ENCODE measurements at places on chromosomes 12 and 14.

DNA sequence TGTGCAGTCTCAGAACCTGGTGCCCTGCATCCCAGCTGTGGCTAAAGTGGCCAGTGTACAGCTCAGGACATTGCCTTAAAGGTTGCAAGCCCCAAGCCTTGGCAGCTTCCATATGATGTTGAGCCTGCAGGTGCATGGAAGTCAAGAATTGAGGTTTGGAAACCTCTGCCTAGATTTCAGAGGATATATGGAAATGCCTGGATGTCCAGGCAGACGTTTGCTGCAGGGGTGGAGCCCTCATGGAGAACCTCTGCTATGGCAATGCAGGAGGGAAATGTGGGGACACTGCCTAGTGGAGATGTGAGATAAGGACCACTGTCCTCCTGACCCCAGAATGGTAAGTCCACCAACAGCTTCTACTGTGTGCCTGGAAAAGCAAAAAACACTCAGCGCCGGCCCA lies 17.9 kb upstream of the CNIH1 start:
- no peak for DNase-seq

GRCh38 chr12:118183155-118183554 lies 47.2 kb downstream of the PEBP1 start:
- no peak for DNase-seq

DNA sequence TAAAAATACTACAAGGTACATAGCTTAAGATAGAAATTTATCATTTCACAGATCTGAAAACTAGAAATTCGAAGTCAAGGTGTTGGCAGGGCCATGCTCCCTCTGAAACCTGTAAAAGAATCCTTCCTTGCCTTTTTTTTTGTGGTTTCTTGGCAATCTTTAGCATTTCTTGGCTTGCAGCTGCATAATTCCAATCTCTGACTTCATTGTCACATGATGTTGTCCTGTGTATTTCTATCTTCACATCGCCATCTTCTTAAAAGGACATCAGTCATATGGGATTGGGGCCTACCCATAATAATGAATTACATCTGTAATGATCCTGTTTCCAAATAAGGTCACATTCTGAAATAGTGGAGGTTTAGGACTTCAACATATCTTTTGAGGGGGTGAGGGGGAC lies 250.4 kb downstream of the TMTC2 start:
- no peak for DNase-seq

- DNase-seq, result no peak
These were observed 26.1 kb upstream of the APOLD1 start for GRCh38 chr12:12759234-12759915.

DNA sequence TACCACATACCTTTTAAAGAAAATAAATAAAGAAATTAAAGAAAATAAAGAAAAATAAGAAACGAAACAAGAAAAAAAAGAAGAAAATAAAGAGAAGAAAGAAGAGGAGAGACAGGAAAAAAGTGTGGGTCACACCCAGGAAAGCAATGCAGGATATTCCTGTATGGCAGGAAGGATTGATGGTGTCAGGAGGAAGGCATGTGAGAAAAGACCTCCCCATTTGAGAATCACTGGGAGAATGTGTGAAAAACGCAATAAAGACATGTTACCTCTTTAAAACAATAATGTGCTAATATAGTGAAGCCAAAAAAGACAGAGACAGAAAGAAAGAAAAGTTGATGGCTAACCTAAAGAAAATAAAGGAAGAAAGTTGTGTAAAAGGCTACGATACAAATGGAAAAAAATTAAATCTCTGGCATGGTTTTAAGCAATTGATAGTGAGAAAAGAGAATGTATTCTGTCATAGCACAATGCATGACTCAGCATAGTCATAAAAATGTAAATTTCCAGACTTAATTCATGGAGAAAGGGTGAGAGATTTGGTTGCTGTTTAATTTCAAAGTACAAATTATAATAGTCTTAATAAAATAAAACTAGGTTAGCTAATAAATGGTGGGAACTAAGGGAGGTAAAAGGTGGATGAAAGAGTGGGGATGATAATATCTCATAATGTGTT lies 24.3 kb upstream of the FOXG1 start:
- DNase-seq, result no peak

DNA sequence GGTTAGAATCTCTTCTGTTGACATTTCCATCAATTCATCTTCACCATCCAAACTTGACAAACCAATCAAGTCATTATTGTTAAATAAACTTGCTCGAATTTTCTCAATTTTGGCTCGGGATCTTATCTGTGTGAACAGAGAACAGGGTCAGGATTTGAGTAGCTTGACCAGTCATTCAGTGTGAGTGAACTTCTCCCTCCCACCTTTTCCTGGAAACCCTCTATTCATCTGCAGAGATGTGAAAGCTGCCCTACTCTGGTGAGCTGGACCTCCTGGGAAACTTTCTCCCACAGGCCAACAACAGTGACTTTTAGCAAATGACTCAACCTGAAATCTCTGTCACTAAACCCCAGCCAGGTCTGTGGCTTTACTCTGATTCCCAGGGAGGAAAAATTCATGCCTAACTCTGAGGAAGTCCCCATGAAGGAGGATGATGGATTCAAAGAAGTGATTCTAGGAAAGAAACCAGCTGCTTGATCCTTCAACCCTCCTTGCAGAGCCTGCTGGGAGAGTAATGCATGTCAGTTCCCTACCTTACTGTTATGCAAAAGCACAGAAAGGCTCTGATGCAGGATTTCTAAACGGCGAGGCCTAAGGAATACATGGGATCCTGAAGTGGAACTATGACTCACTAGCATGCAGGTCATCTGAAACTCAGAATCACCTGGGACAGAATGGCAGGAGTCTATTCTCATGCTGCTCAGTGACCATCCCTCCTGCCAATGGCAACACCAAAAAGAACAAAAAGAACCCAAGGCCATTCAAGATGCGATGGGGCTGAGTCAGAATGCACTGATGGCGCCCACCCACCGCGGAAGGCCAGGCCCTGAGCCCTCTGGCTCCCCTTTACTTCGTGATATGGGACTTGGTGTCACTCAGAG lies 58.0 kb downstream of the TRAFD1 start:
- no peak for DNase-seq

DNA sequence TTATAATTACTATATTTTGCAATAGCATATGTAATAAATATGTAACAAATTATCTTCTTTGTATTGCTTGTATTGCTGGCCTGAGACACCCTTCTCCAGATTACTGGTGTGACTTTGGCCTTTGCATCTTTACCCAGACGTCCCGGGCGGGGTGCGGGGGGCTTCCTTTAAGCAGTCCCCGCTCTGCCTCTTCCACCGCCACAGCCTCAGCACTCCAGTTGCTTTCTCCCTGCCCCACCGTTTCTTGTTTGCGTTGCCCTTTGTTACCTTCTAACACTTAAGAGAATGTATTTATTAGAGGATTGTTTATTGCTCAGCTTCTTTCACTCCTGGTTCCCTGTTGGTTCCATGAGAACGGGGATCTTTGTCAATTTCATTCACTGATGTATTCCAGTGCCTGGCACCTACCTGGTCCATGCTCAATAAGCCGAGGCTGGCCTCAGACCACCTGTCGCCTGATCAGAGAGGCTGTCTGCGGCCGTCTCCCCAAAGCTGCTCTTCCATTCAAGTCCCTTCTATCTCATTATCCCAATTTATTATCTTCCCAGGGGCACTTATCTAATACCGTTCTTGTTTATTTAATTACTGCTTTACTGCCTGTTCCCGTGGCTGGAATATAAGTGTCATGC lies 100.5 kb upstream of the RFLNA start:
- DNase-seq, result no peak

DNA sequence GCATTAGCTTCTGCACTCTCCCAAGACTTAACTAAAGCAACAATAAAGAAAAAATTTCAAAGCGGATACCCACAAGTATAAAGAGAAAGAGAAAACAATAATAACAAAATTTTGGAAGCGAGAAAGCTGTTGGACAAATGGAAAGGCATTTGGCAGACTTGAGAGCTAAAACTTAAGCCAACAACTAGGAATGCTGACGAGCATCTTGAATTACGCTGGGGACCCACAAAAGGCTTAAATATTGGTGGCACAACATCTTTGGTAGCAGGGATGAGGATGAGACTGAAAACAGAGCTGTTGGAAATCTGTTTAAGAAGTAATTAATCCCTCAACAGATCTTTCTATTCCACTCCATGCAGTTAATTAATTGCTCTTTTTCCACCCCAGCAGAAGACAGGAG lies 49.8 kb downstream of the LLPH start:
- DNase-seq, result no peak

- no peak for DNase-seq
These were observed 845 bp downstream of the L3HYPDH start for GRCh38 chr14:59483363-59483762.

- no peak for DNase-seq
These were observed 24.0 kb upstream of the SLC8A3 start for GRCh38 chr14:70212752-70213151.

GRCh38 chr12:97046901-97047300 lies 139.8 kb downstream of the NEDD1 start:
- DNase-seq, result no peak

DNA sequence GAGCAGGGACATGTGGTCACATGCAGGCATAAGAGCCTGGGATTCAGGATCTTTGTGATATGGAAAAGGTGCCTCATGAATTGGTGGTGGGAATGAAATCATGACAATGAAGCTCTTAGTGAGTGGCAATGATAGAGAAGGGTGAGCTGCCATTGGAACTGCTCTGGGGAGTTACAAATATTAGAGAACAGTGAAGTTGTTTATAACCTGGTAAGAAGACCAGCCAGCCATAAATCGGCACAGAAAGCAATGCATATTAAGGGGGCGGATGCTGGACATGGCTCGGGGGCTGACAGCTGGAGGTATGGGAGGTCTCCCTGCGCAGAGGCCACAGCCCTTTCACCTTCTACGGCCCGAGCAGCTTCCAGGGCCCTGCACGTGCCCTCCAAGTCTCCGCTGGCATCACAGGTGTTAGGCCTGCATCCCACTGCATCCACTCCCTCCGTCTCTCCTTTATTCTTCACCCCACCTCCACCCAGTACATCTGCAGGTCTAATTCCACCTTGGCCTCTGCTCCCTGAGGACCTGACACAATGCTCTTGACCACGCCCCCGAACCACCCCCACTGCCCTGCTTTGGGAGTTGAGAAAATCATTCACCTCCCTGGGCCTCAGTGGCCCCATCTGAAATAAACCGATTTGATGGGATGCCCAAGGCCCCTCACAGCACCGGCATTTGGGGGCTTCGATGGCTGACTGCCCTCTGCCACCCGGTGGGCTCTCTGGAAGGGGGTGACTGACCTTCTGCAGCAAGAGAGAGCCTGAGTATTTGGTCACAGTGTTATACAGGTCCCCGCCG lies 4.1 kb downstream of the CACNA2D4 start:
- no peak for DNase-seq

- no peak for DNase-seq
These were observed 8.7 kb downstream of the ZBTB1 start for GRCh38 chr14:64513271-64513670.

DNA sequence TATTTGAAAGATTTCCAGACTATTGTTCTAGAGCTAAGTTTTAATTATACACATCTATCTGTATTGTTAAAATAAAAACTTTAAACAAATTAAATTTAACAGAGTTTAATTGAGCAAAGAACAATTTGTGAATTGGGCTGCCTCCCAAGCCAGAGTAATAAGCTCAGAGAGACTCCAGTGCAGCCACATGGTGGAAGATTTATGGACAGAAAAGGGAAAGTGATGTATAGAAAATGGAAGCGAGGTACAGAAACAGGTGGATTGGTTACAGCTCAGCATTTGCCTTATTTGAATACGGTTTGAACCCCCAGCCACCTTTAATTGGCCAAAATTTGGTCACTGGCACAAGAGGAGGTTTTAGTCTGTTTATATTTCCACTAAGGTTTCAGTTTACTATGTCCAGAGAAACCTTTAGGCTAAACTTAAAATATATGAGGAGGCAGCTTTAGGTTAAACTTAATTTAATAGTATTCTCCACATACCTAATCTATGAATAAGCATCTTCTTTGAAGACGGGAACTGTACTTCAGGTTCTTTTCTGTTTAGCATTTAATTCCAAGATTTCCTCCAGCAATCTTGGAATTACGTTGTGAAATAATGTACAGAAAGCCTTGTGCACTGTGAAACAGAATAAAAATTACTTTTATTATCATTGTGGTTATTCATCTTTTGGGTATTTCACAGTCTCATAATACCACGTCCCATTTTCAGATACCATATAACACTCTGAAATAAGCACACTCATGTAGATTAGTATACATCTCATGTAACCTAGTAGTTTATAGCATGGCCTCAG lies 19.4 kb downstream of the SRGAP1 start:
- no peak for DNase-seq

DNA sequence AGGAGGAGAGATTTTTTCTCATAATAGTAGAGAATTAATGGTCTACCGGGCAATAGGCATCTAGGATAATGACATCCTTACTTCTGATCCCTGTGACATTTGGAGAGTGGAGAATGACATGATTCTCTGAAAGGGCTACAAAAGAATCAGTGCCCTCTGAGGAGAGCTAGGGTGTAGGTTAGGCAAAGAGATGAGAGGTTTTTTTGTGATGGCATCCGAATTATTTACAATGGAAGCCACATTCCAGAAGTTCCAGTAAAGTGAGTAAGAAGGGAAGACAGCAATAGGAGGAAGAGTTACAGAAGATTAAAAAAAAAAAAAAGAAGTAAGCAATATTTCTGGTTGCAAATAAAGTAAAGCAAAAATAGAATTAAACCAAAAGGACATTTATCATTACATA lies 478.0 kb downstream of the RMST start:
- DNase-seq, result no peak

- no peak for DNase-seq
These were observed 92.5 kb downstream of the DPF3 start for GRCh38 chr14:72801381-72801812.

DNA sequence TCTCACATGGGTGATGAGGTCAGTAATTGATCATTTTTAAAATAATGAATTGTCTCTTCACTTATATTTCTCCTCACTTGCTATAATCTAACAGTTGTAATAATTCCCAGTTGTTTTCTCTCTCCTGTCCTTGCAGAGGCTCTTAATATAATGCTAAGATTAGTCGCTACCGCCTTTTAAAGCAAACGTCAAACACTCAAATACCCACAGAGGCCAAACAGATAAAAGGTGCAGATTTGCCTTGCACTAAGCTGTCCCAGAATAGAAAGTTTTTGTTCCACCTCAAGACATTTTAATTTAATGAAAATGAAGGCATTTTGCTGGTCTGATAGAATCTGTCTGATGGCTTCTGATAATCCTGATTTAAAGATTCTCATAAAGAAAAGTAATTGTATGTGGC lies 159.0 kb downstream of the KICS2 start:
- no peak for DNase-seq
